T-cell (primary cell): ENCODE measurements at places on chromosomes 12 and 14.

- peaks cover 11% of the 10 kb centered on the region for H3K27me3 ChIP-seq
- no peaks in the 10 kb centered on the region for H3K4me1 ChIP-seq
- DNase-seq: no peak
- H3K27ac ChIP-seq: no peak overlapping the region
- no peaks in the 10 kb centered on the region for H3K36me3 ChIP-seq
- H3K4me3 ChIP-seq: no peak overlapping the region
These were observed 86.4 kb upstream of the RFLNA start for GRCh38 chr12:124208489-124208888.

GRCh38 chr12:98737322-98737712, 92.2 kb downstream of the APAF1 start:
- no peak overlapping the region for H3K27ac ChIP-seq
- H3K27me3 ChIP-seq: peaks cover 5% of the 10 kb centered on the region
- H3K36me3 ChIP-seq: peaks cover 13% of the 10 kb centered on the region
- no peak for DNase-seq

- no peaks in the 10 kb centered on the region for H3K27me3 ChIP-seq
- H3K4me3 ChIP-seq: no peak overlapping the region
- H3K36me3 ChIP-seq: no peaks in the 10 kb centered on the region
These were observed 9.7 kb downstream of the MMAB start for GRCh38 chr12:109563291-109564284.

- no peak overlapping the region for H3K4me3 ChIP-seq
- H3K4me1 ChIP-seq: peaks cover under 1% of the 10 kb centered on the region
- H3K27me3 ChIP-seq: no peaks in the 10 kb centered on the region
These were observed 5.7 kb upstream of the ATG101 start for GRCh38 chr12:52063981-52064649.

DNA sequence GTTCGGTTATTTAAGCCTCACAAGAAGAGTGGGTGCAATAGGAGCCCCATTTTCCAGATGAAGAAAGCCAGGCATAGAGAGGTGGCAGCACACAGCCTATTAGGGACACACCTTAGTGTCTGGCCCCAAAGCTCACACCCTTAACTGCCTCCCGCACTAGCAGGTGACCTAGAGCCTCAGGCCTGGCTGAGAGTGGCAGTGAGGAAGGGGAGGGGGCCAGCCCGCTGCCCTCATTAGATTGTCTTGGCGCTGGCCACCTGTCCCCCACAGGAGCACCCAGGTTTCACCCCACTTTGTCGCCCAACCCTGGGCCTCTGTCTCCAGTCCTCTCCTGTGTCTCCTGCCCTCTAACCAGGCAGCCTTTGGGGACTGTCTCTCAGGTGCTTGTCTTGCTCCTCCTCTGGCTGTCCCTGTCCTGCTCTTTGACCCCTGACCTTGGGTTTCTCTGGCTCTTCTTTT, 18.5 kb upstream of the PGF start:
- no peak for DNase-seq
- H3K4me1 ChIP-seq: no peaks in the 10 kb centered on the region
- H3K36me3 ChIP-seq: no peaks in the 10 kb centered on the region
- no peak overlapping the region for H3K27ac ChIP-seq
- H3K27me3 ChIP-seq: no peaks in the 10 kb centered on the region

- no peak for DNase-seq
- H3K27me3 ChIP-seq: no peaks in the 10 kb centered on the region
- no peak overlapping the region for H3K4me3 ChIP-seq
- no peak overlapping the region for H3K27ac ChIP-seq
These were observed 7.6 kb downstream of the SLC7A8 start for GRCh38 chr14:23175823-23176222.

- H3K27ac ChIP-seq: no peak overlapping the region
- H3K4me1 ChIP-seq: no peaks in the 10 kb centered on the region
- peaks cover 2% of the 10 kb centered on the region for H3K27me3 ChIP-seq
- no peaks in the 10 kb centered on the region for H3K36me3 ChIP-seq
These were observed 13.0 kb upstream of the RACGAP1 start for GRCh38 chr12:50038336-50038735.

DNA sequence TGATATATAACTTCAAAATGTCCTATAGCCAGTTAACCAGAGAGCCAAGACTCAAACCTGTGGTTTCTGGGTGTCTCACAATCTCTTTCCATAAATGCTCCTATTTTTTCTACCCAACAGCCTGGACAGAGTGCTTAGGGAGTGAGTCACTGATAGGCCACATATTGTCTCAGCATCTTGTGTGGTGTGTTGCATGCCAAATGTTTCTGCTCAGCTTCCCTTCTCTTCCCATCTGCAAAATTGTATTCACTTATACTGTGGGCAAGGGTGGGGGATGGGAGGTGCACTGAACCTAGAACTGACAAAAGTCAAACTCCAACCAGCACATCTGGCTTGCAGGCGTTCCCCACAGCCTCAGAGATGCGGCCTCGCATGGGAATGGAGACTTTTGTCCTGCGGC, 123.3 kb downstream of the KCNA5 start:
- no peaks in the 10 kb centered on the region for H3K36me3 ChIP-seq
- DNase-seq: no peak
- no peak overlapping the region for H3K27ac ChIP-seq
- H3K4me1 ChIP-seq: no peaks in the 10 kb centered on the region
- H3K27me3 ChIP-seq: no peaks in the 10 kb centered on the region

- H3K27me3 ChIP-seq: no peaks in the 10 kb centered on the region
- H3K36me3 ChIP-seq: no peaks in the 10 kb centered on the region
- H3K4me1 ChIP-seq: no peaks in the 10 kb centered on the region
- DNase-seq: no peak
These were observed 13.7 kb downstream of the POMT2 start for GRCh38 chr14:77306851-77307496.

DNA sequence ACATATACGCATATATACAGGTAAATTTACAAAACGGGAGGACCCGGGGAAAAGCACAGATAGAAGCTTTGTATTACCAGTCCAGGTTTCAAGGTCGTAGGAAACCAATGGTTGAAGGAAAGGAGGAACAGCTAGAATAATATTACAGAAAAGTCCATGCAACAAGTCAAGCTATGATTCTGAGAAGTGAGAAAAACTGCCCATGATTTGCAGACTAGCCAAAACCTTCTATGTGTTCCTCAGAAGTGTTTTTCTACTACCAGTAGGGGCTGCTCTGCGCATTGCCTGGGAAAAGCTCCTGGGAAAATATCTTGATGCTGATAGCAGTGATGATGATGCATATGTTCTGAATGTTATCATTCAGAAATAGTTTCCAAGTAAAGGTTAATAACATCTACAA, 2.2 kb downstream of the PDZRN4 start:
- H3K4me3 ChIP-seq: no peak overlapping the region
- H3K27me3 ChIP-seq: peaks cover 7% of the 10 kb centered on the region
- H3K4me1 ChIP-seq: no peaks in the 10 kb centered on the region

GRCh38 chr14:73143003-73143402, 6.7 kb downstream of the PSEN1 start:
- no peaks in the 10 kb centered on the region for H3K4me1 ChIP-seq
- H3K36me3 ChIP-seq: peaks cover 5% of the 10 kb centered on the region
- H3K27me3 ChIP-seq: no peaks in the 10 kb centered on the region

DNA sequence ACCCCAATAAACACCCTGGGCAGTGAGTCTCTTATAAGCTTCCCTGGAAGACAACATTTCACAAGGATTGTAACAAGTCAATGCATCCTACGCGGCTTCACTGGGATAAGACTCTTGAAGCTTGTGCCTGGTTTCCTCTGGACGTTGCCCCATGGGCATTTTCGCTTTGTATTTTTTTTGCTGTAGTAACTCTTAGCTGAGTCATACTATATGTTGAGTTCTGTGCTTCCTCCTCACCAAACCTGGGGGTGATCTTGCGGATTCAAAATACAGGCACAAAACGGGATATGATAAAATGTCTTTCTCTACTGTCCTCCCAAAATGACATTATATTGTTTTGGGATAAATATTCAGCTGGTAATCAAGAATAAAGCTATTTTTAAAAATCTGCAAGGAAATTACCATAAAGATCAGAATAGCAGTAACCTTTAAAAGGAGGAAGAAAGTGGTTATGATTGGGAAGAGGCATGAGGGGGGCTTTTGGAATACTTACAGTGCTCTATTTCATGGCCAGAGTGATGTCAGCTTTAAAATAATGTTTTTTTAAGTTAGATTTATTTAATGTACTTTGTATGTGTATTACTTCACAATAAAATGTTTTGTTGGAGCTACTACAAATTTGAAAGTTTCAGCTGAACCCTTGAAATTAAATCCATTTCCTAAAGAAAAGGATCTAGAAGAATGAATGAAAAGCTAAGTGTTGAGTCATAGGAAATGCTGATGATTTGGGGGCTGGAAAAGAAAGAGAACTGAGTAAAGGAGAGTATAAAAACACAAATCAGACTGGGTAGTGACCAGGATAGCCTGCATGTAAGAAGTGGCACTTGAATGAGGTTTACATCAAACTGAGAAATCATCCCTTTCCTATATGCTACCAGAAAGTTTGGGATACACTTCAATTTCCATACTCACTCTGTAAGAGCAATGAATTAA, 14.7 kb downstream of the BTBD7 start:
- no peak for DNase-seq
- H3K4me1 ChIP-seq: peaks cover 4% of the 10 kb centered on the region
- no peaks in the 10 kb centered on the region for H3K27me3 ChIP-seq
- no peak overlapping the region for H3K4me3 ChIP-seq
- H3K27ac ChIP-seq: no peak overlapping the region

GRCh38 chr14:32259368-32260013, 56.4 kb upstream of the RNU6-8 start:
- H3K4me1 ChIP-seq: peaks cover 2% of the 10 kb centered on the region
- H3K36me3 ChIP-seq: no peaks in the 10 kb centered on the region
- no peak for DNase-seq

- H3K27ac ChIP-seq: no peak overlapping the region
- H3K36me3 ChIP-seq: no peaks in the 10 kb centered on the region
- no peaks in the 10 kb centered on the region for H3K27me3 ChIP-seq
These were observed 376.8 kb downstream of the PCNX1 start for GRCh38 chr14:71284048-71284447.

DNA sequence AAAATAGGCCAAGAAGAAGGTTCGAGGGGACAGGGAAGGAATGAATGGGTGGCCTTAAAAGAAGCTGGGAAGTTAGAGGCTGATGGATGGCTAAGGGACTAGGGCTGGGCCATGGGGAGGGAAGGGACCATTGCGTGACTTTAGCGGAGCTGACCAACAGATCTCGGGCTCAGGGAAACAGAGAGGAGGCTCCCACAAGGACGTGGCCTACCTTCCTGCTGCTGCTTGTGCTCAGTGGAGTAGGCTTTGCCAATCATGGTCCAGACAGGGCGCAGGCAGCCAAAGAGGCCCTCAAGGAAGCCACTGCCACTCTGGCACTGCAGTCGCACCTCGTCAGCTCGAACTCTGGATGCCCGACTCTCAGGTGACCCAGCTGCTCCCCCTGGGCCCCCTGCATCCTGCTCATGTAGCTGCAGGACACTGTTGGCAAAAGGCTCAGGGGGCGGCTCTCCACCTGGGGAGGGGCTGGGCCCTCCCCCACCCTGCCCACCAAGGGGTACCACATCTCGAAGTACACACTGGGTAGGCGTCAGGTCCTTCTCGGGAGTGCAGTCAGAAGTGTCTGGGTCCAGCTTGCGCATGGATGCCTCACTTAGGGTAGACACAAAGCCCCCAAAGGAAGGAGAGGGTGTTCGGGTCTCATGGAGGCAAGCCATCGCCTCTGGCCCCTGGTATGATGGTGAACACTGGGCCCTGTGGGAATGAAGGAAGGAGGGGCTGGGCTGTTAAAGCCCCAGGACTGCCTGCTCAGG, 12.3 kb downstream of the MAP3K12 start:
- H3K4me1 ChIP-seq: no peaks in the 10 kb centered on the region
- DNase-seq: no peak
- no peaks in the 10 kb centered on the region for H3K27me3 ChIP-seq
- H3K4me3 ChIP-seq: no peak overlapping the region

GRCh38 chr14:101075025-101075800, 171.7 kb upstream of the RTL1 start:
- H3K27me3 ChIP-seq: no peaks in the 10 kb centered on the region
- no peaks in the 10 kb centered on the region for H3K36me3 ChIP-seq
- peaks cover 7% of the 10 kb centered on the region for H3K4me1 ChIP-seq
- no peak for DNase-seq

GRCh38 chr14:63192085-63192484, 12.2 kb upstream of the RHOJ start:
- H3K27me3 ChIP-seq: no peaks in the 10 kb centered on the region
- H3K4me1 ChIP-seq: no peaks in the 10 kb centered on the region

DNA sequence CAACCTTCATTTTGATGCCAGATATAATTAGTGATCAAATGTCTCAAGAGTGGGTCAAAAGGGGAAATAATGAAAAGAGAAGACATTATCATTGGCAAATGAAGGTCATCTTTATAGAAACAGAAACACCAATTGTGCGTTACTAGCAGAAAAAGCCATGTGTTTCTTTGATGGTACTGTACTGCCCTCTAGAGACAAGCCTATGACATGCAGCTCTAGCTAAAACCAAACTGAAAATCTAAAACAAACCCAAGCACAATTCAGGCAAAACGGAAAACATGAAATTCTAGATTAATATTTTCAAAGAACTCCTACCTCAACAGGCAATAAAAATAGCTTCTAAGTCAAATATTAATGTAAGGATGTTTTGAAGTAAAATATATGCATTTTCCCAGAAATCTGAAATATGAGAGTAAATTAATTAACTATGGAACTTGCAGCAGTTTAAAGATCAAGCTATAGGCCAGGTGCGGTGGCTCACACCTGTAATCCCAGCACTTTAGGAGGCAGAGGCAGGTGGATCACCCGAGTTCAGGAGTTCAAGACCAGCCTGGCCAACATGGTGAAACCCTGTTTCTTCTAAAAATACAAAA, 115.4 kb downstream of the KLHL28 start:
- no peaks in the 10 kb centered on the region for H3K4me1 ChIP-seq
- no peaks in the 10 kb centered on the region for H3K36me3 ChIP-seq
- H3K27me3 ChIP-seq: no peaks in the 10 kb centered on the region
- H3K4me3 ChIP-seq: no peak overlapping the region

DNA sequence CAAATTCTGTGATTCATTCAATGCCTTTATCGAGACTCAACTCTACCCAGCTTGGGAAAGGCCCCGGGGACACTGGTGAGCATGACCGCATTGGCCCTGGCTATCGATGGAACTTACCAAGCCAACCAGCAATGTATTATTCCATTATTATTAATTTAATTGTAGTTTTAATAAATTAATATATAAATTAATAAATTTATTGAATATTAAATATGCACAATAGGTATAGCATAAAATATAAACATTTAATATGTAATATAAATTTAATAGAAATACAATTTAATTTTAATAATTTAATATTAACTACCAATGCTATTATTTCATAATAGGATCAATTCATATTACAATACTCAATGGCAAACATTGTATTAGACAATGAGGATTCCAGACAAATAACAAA, 163.4 kb downstream of the DPF3 start:
- H3K36me3 ChIP-seq: no peaks in the 10 kb centered on the region
- no peak overlapping the region for H3K27ac ChIP-seq
- no peaks in the 10 kb centered on the region for H3K27me3 ChIP-seq
- H3K4me1 ChIP-seq: no peaks in the 10 kb centered on the region

DNA sequence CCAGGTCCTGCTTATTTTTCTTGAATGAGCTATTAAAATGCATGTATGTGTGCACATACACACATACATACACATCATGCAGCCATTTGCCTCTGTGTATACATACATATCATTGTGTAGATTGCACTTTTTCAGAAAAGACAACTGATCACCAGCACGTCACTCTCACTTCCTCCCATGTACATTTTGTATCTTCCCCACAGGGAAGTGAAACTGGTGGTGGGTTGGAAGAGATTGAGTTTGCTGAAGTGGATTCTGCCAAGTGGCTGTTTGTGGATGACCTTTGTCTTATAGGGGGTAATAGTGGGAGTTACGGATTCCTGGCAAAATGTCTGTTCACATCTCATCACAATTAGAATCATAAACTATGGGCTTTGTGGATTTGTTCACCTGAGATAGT, 448.6 kb downstream of the RAD51B start:
- no peaks in the 10 kb centered on the region for H3K27me3 ChIP-seq
- H3K36me3 ChIP-seq: no peaks in the 10 kb centered on the region
- no peak for DNase-seq
- H3K4me1 ChIP-seq: peaks cover 22% of the 10 kb centered on the region
